ENCODE measurements at places on chromosomes 16 and 17. TPM values are rescaled to one million over a fixed set of nuclear protein-coding genes. Genes with fewer than 3 reads are reported as not detected.

DNA sequence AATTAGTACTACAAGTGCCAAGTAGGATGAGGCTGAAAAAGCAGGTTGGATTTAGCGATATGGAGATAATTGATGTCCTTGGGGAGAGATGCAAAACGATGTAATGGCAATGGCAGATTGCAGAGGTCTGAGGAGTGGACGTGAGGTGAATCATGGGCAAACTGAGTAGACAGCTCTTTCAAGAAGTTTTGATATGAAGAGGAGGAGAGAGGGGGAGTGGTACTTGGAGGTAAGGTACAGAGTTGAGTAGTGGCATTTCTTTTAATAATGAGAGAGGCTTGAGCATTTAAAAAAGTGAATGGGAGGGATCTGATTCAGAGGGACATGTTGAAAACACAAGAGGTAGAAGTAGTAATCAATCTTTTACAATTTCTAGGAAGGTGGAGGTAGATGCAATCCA lies 17.7 kb upstream of the VPS4A start:
- no peak for DNase-seq

- peak; percentile 51 for DNase-seq
These were observed 1.0 kb upstream of the HEXIM2 start for GRCh38 chr17:45160447-45161287.

DNA sequence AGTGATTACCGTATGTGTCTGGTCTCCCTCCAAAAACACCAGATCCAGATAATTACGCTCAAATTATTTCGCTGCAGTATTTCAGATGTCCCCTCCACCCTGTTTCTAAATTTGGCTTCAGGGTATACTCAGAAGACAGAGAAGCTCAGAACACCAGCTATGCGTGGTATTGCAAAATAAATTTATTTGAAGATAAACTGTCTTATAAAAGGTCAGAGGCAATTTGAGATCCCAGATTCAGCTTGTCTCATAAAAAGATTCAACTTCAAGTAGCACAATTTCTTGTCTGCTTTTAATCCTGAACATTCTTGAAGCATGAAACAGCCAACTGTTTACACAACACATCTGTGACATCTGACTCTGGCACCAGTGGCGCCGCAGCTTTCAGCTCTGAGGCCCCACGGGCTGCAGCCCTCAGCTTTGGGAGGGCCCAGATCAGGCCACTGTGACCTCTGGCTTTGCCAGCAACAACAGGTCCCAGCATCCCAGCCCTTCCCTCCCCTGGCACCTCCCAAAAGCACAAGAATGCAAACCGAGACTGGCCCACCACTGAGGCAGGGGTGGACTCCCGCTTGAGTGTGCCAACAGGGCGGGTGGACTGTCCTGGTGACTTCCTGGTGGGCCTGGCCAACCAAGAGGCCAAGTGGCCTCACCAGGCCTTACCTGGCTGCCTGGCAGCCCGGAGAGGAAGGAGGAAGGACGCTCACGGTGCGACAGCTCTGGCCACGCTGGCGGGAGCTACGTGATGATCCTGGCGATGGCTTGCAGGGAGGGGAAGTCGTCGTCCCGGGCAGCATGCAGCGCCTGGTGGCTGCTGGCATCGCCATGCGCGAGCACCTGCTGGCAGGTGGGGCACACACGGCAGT lies 8.0 kb downstream of the SYNGR3 start:
- no peak for DNase-seq

GRCh38 chr16:84726079-84726668 lies 26.4 kb downstream of the USP10 start:
- DNase-seq, result peak; percentile 99

DNA sequence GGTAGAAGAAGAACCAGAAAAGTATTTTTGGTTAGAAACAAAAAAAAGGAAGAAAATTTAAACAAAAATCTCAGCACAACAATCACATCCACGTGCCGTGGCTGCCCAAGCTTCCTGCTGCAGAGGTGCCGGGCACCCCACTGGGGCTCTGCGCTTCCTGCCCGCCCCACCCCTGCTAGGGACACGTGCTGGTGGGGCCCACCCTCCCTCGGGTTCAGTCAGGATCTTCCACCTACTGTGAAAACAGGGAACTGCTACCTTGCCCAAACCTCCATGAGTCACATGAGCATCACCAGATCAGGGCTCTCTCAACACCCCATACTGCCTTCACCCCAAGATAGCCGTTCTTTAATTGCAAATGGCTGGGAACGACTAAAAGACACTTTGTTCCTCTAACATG lies 24.4 kb upstream of the CYTH1 start:
- DNase-seq, result no peak

DNA sequence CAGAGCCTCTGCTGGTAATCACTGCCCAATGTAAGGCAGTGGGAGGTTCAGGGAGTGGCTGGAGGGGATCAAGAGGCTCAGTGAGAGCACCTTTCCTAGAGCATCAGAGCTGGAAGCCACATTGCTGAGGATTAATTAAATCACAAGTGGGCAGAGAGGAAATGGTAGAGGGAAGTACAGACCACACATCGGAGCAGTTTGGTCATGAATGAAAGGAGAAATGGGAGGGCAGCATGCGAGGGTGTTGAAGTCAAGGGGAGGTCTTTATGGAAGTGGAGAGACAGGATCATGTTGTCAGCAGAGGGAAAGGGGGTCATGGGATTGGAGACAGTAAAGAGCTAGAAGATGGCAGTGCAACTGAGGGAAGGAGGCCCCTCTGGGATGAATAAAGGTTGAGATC lies 2.3 kb downstream of the CCL17 start:
- no peak for DNase-seq

DNA sequence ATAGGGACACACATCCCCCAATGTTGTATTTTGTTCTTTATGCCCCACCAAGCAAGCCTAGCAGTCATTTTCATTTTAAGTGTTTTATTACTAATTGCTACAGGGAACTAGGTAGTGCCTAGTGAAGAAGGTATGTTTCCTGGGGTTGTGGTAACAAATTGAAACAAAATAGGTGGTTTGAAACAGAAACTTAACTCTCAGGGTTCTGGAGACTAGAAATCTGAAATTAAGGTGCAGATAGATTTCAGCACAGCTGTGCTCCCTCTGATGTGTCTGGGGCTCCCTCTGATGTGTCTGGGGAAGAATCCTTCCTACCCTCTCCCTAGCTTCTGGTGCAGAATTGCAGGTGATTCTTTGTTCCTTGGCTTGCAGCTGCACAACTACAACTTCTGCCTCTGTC lies 390.1 kb downstream of the ZFHX3 start:
- no peak for DNase-seq

- no peak for DNase-seq
These were observed 33.1 kb downstream of the ZNF423 start for GRCh38 chr16:49822649-49823370.

DNA sequence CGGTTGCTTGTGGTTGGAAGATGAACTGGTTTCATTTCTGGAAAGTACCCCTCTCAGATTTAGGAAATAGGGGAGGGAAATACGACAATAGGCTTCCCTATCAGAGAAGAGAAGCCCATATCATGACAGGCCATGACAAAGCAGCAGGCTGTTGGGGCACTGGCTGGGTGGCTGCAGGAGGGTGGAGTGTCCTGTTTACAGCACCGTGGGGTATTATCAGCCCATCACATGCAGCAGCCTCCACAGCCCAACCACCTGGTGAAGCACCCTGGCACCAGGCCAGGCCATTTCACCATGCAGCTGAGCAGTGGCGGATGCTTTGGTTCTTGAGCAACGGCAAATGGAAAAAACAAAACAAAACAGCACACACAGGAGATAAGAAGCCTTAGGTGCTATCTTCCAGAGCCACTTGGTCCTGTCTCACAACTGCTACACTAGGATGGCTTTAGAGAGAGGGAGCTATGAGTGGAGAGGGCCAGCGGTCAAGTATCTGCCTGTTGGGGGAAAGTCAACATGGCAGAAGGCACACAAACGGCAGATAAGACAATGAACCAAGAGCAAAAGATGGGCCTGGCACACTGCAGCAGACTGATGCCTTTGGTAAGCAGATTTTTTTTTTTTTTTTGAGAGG lies 24.2 kb downstream of the FAM117A start:
- peak; percentile 71 for DNase-seq

DNA sequence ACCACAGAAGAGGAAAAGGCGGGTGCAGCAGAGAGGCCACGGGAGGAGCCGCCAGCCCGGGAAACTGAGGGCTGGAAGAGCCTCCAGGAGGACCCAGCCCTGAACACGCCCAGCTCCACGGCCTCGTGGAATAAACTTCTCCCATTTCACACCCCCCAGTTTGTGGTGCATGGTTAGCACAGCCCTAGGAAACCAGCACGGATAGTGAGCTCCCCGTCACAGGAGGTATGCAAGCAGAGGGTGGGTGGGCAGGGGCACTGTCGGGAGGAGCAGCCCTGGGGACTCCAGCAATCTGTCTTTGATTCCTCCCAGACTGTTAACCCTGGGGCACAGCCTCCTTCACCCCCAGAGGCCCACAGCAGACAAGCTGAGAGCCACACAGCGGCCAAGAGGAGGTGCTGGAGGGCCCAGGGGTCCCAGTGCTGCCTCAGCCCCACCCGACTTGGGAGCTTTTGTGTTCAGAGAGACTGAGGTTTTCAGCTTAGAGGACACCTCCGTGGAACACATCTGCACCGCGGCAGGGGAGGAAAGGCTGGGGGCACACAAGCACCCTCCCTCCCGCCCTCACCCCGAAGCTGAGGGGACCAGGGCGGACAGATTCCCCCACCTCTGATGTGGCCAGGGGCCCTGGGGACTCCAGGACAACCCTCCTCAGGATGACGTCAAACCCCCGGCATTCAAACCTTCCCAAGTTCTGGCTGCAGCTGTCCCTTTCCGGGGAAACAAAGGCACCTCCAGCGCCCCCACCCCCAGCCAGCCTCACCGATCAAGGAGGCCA lies 1.7 kb upstream of the IL17C start:
- DNase-seq, result no peak

DNA sequence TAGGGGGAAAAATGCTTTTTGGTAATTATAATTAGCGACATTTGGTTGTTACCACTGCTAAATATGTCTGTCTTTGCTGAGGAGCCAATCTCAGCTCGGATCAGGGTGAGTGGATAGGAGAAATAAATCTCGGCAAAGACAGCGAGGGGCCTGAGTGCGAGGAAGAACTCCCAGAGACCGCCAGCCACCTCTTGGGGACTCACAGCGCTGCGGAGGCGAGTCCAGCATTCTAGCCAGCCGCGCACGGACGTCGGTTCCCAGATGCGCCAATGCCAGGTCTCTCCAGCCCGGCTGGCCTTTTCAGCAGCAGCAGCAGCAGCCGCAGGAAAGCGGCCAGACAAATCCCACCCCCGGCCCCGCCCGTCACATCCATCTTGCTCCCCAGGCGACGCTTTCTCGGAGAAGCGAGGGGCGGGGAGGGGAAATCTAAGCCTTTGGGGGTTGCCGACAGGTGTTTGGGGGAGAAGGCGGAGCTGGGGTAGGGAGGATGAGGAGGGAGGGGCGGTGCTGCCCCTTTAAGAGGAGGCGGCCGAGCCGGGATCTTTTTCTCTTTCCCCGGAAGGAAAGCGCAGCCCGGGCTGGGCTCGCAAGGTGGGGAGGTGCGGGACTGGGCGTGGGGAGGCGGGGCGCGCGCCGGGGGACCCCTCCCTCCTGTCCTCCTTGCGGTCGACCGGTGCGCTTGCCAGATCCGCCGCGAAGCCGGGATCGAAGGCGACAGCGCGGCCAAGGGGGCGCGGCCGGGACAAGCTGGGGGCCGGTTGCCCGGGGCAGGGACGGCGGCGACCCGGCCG lies at the start of gene ITGA3:
ITGA3 (plus strand) TSS at position 685 of the 791 bp plus-strand sequence. CDS start 330 bp downstream, outside the sequence.
- DNase-seq, result no peak

- no peak for DNase-seq
These were observed 11.1 kb downstream of the ZNF385C start for GRCh38 chr17:42087042-42087701.

GRCh38 chr16:67215706-67216105 lies 11.2 kb upstream of the TMEM208 start:
- no peak for DNase-seq

DNA sequence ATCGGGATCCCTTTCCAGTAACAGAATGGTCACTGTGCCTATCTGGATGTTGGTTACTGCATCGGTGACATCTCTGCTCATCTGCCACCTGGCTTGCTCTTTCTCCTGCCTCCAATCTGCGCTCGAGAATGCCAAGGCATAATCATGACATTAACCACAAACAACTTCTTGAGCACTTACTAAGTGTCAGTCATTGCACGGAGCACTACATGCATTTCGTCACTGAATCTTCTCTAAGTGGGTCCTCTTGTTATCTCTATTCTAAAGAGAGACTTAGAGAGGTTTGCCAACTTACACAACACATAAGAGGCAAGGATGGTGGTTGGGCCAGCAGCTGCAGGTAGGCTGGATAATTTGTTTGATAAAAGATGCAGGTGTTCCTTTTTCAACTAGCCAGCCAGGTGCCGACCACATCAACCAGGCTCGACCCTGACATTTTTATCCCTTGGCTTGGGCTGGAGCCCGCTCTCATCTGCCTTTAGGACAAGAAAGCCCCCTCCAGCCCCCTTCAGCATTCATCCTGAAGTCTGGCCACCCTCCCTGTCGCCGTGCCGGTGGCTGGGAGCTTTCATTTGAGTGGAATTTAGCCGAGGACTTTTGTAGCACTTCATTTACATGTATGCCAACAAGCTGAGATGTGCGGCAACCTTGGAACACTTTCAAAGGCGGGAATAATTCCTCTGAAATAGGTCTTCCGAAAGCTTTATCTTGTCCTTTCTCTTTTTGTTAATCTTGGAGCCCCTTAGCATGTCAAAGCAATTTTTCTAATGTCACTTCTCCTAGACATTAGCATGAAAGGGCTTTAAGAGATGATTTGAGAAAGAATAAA lies 89.3 kb upstream of the NKD1 start:
- no peak for DNase-seq

DNA sequence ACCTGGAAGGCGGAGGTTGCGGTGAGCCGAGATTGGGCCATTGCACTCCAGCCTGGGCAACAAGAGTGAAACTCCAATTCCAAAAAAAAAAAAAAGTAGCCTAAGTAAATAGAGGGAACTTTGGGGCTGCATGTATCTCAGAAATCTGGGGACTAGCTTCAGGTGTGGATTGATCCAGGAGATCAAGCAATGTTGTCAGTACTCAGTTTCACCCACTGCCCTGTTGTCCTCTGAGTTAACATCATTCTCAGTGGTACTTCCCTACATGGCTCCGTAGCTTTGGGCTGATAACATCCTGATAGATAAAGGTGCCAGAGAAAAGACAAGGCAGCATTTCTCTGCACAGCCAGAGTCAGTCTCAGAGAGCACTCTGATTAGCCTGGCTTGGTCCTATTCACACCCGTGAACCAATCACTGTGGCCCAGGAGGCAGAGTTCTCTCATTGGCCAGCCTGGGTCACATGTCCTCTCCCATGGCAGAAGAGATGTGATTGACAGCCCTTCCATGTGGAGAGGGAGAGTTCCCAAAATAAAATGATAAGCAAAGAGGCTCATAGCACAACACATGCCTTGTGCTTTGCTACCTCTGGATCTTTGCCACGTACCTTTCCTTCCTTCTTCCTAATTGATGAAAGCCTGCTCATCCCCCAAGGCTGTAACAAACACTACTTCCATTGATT lies 99.6 kb downstream of the ABCC1 start:
- DNase-seq, result no peak

LDAF1 gene
- total RNA-seq, result 40.6 TPM

SNN gene
- 38.5 TPM for total RNA-seq

CA7 gene
- not detected for total RNA-seq

TPSB2 gene
- total RNA-seq, result 47.0 TPM

TBC1D3C gene
- total RNA-seq, result not detected

TP53TG3C gene
- total RNA-seq, result not detected

NPEPPS gene
- 114 TPM for total RNA-seq

CASKIN1 gene
- total RNA-seq, result 0.13 TPM

SDR42E2 gene
- not detected for total RNA-seq
